ENCODE measurements at places on chromosomes 4 and X.
A peak's percentile ranks its signal among the peaks of the same experiment; 100 is the strongest.

- no peak for DNase-seq
Observed at GRCh38 chrX:7580127-7580526, 262.8 kb upstream of the VCX start.

GRCh38 chrX:130079824-130080406 is 30.4 kb downstream of the ELF4 start:
- DNase-seq = peak; percentile 74

- peak; percentile 75 for DNase-seq
Observed at GRCh38 chr4:182280436-182281111, 37.4 kb downstream of the TENM3 start.

GRCh38 chr4:83272900-83273299 is 11.7 kb downstream of the COQ2 start:
- DNase-seq = no peak

DNA sequence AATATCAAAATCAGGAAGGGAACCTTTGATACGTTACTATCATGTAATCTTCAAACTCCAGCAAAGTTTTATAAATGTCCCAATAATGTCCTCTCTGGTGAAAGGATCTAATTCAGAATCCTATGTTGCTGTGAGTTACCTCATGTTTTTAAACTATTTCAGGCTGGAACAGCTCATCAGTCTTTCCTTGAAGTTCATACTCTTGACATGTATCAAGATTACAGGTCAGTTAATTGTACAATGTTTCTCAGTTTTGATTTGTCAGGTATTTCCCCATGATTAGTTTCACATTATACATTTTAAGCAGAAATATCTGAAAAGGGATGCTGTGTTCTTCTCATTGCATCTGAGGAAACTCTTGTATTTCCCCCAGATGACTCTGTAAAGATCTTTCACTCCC is 136.5 kb upstream of the HS3ST1 start:
- DNase-seq = no peak

DNA sequence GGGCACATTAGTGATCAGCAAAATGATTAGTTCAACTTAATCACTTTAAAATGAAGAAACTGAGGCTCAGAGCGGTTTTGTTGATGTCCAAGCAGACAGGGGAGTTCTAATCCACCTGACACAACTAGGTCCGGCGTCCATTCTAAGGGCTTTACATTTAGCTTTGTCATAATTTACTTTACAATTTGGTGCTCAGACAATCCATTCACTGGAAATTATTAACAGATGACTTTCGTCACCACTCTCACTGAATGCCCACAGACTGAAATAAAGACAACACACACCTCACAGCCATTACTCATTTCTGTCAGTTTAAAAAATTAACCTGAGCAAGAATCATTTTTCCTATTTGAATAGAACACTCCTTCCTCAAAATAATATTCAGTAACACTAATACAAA is 10.8 kb downstream of the NR3C2 start:
- DNase-seq = no peak

DNA sequence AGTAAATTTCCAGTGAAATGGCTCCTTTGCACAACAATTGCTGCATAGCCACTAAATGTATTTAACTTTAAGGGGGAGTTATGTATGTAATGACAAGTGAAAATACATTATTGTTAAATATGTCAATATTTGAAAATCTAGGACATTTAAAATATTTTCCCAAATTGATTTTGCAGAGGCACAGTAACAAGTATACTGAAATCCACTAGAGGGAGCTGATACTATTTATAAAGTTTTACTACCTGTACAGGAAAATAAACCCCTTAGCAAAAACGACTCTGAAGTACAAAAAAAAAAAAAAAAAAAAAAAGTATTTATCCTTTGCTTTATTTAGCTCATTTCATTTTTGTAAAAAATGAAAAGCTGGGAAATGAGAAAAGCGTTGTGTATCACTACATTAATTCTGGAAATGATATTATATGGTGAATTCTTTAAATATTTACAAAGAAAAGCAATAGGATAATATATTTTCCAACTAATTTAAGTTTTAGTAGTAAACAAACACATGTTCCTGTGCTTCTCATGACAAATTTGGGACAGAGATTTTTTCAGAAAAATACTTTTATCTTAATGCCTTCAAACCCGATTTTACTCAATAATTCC is 727.7 kb downstream of the DMD start:
- no peak for DNase-seq

DNA sequence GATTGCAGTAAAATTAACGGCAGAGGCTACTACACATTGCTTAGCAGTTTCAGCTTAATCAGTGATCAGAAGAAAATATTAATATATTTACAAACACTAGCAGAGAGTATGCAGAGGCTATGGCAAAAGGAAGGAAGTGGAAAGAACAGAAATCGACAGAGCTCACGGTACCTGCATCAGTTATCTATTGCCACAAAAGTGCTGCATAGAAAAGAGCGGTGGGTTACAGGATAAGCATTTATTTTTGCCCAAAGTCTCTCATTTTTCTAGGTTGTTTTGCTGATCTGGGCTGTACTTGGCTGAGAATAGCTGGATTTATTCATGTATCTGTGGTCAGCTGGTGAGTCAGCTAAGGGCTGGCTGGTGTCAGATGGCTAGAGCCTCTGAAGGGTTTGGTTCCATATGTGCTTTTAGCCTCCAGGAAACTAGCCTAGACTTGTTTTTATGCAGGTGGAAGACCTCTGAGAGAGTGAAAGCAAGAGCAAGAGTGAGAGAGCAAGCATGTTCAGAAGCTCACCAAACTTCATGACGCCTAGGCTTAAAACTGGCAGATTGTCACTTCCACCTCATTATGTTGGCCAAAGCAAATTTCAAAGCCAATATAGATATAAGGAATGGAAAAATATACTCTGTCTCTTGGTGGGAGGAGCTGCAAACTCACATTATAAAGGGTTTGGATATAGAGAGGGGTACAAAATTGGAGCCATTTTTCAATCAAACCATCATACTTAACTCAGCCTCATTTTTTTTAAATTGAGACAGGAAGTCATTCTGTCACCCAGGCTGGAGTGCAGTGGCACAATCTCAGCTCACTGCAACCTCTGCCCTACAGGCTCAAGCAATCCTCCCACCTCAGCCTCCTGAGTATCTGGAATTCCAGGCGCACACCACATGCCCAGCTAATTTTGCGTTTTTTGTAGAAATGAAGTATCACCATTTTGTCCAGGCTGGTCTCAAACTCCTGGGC is 153.2 kb upstream of the RPL34 start:
- peak; percentile 73 for DNase-seq

GRCh38 chr4:41613821-41614220 is 75.9 kb downstream of the LIMCH1 start:
- no peak for DNase-seq

GRCh38 chr4:32503241-32503640 is 1783.1 kb downstream of the PCDH7 start:
- DNase-seq = no peak

DNA sequence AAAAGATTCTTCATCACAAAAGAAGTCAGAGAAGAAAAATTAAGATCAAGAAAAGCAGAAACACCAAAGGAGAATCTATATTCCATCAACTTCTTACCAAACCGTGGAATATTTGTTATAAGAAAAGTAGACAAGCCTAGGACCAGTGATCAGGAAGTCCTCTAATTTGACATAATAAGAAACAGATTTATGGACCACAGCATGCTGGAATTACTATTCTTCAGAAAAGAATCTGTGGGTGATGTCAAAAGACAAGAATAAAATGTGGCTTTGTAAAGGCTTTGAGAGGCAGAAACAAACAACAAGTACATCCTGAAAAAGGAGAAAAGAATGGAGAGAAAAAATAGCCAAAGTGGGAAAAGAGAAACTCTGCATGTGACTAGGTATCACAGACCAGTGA is 123.3 kb downstream of the SLC10A7 start:
- peak; percentile 49 for DNase-seq

GRCh38 chrX:26915064-26915463 is 548.1 kb downstream of the PPP4R3C start:
- no peak for DNase-seq

DNA sequence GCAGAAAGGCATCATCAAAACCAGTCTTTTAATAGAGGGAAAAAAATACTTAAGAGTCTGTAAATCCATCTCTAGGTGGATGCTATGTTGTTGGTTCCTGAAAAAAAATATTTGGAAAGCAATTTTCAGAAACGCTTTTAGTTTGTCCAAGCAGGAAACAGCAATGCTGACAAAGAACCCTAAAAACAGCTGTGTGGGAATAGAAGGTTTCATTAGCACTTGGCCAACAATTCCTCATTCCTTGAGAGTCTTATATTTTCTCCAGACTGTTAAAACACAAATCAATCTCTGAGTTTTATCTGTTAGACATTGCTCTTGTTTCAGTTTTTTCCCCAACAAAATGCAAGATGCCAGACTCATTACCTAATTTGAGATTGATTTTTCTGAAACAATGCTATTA is 6.4 kb downstream of the MXRA5 start:
- no peak for DNase-seq

- DNase-seq = peak; percentile 38
Observed at GRCh38 chr4:161189286-161190134, 974.3 kb downstream of the FSTL5 start.

DNA sequence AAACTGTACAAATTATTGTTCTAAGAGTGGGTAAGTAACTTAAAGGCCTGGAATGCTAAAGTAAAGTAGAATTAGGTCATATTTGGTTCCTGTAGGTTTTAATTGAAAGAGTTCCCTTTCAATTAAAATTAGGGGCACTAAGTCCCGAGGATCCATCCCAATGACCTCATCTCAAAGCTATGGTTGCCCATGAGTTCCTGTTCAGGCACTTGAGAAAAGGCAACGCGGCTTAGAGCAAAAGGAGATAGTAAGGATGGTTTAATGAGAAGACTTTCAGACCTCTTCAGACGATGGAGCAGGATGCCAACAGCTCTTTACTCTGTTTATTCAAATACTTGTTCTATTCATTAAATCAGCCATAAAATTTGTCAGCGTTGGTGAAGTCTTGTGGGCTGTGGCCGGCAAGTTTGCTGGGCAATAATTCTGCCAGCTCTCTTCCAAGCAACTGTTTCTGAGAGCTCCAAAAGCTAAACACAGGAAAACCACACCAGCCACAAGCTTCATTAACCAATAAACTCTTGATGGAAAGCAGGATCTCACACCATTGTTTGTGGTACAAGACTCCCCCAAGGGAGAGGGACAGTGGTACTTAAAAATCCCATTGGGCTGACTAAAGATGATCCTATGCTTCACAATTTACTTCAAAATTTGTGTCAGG is 167.4 kb downstream of the COL4A6 start:
- peak; percentile 32 for DNase-seq
